ENCODE measurements at places on chromosomes 11 and 22. TPM values are rescaled to one million over a fixed set of nuclear protein-coding genes. Genes with fewer than 3 reads are reported as not detected.

Gene KRTAP5-9
- 0.46 TPM for total RNA-seq

Gene ADAMTS15
- total RNA-seq: 1.4 TPM

DNA sequence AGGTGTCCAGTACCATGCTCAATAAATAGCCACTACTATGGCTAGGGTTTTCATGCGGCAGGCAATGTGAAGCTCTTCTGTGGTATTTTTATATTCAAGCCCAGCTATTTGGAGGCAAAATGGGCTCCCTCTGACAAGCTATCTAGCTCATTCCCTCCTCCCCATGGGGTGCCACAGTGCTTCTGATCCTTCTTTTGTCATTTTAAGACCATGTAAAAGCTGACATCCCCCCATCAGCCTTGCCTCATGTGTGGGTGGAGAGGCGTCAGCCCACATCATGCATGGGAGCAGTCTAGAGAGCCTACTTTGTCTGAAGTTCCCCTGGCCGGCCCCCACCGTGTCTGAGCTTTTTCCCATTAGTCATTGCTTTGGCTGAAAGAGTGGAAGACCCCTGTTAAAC, 59.8 kb downstream of the NAV2 start:
- H3K27ac ChIP-seq: no peak overlapping the region
- no peak overlapping the region for H3K4me3 ChIP-seq
- H3K27me3 ChIP-seq: no peaks in the 10 kb centered on the region
- DNase-seq: no peak
- no peaks in the 10 kb centered on the region for H3K36me3 ChIP-seq

DNA sequence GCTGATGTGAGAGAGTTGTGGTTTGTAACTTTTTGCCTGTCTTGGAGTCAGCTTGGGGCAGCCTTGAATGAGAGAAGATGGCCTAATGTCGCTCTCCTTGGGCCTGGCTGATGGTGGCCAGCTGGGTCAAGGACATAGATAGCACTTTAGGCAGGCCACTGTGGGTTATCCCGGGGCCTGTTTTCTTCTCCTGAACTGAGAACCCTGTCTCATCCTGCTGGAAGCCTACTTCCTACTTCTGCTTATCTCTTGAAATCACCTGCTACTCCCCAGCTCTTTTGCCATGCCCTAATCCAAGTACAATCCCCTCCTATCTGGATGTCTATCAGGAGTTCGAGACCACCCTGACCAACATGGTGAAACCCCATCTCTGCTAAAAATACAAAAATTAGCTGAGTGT, 49.5 kb downstream of the OSBP2 start:
- no peak overlapping the region for H3K4me3 ChIP-seq
- no peaks in the 10 kb centered on the region for H3K36me3 ChIP-seq
- no peaks in the 10 kb centered on the region for H3K27me3 ChIP-seq
- H3K4me1 ChIP-seq: no peaks in the 10 kb centered on the region
- DNase-seq: no peak

Gene UPK3A
- total RNA-seq: not detected

GRCh38 chr22:37759281-37759680, 48.5 kb upstream of the GCAT start:
- H3K36me3 ChIP-seq: no peaks in the 10 kb centered on the region
- H3K4me3 ChIP-seq: no peak overlapping the region
- no peak for DNase-seq
- H3K27ac ChIP-seq: no peak overlapping the region

- no peak overlapping the region for H3K27ac ChIP-seq
- no peak overlapping the region for H3K4me3 ChIP-seq
- H3K27me3 ChIP-seq: no peaks in the 10 kb centered on the region
- DNase-seq: no peak
Observed at GRCh38 chr11:74822170-74822569, 73.5 kb downstream of the RNF169 start.

DNA sequence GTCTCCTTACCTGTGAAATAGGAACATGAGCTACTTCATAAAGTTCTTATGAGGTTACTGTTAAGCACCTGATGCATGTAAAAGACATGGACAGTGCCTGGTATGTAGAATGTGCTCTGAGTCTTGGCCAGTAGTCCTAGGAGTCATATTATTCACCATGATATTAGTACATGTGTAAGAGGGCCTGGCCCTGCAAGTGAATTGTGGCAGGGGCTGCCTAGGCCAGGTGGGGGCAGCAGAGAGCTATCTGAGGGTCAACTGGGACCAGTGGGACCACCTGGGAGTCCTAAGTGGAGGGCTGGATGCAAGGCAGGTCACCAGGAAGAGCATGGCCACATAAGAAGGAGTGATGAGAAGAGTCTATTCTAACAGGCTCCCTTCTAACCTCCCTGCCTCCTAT, 529.5 kb downstream of the SOX6 start:
- no peak overlapping the region for H3K27ac ChIP-seq
- no peaks in the 10 kb centered on the region for H3K36me3 ChIP-seq
- H3K4me3 ChIP-seq: no peak overlapping the region
- H3K27me3 ChIP-seq: no peaks in the 10 kb centered on the region

Gene TMEM132A
- total RNA-seq: 25.4 TPM

DNA sequence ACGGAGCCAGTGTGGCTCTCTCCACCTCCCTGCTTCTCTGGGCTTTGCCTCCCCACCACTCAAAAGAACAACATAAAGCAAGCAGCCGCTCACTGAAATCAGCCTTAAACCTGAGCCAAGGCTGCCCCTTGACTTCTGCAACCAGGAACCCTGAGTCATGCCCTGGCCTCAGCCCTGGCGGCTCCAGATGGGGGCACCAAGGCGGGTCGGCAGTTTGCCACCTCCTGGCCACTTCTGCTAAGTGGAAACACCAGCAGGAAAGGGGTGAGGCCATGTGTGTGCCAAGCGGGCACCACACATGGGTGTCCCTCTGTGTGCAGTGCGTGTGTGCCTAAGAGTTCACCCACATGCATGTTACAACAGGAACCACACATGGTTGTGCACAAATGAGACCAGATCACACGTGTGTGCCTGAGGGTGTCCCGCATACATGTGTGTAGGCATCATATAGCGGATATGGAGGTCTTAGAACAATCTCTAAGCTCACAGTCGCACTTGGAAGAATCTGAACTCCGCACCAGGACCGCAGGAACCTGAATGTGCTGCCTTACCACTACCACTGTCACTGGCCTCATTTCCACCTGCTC, 221.2 kb downstream of the MN1 start:
- no peaks in the 10 kb centered on the region for H3K36me3 ChIP-seq
- no peak overlapping the region for H3K4me3 ChIP-seq
- no peak for DNase-seq
- no peaks in the 10 kb centered on the region for H3K27me3 ChIP-seq
- H3K4me1 ChIP-seq: peaks cover 7% of the 10 kb centered on the region
- no peak overlapping the region for H3K27ac ChIP-seq

DNA sequence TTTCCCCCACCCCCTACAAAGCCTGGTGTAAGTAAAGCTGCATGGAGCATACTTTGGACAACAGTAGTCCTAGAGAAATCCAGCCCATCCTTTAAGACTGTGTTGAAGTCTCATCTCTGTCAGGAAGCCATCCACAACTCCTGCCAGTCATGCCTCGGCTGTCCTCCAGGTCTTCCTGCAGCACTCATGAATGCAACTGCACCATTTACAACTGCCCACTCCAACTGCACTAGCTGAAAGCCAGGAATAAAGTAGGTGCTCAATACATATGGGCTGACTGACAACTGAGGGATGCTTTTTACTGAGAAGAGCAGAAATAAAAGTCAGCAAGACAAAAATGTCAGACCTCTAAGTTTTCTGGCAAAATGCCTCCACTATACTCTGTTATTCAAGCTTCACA, 27.4 kb downstream of the IL18BP start:
- H3K4me3 ChIP-seq: no peak overlapping the region
- no peaks in the 10 kb centered on the region for H3K27me3 ChIP-seq
- H3K4me1 ChIP-seq: peaks cover 5% of the 10 kb centered on the region
- no peak overlapping the region for H3K27ac ChIP-seq

Gene CARD10
- 13.6 TPM for total RNA-seq

- no peaks in the 10 kb centered on the region for H3K36me3 ChIP-seq
- H3K4me1 ChIP-seq: no peaks in the 10 kb centered on the region
Observed at GRCh38 chr11:70077411-70078094, 564 bp upstream of the ANO1 start.

- H3K27ac ChIP-seq: no peak overlapping the region
- no peak overlapping the region for H3K4me3 ChIP-seq
- no peaks in the 10 kb centered on the region for H3K4me1 ChIP-seq
Observed at GRCh38 chr22:21683401-21683811, 17.6 kb downstream of the PPIL2 start.

DNA sequence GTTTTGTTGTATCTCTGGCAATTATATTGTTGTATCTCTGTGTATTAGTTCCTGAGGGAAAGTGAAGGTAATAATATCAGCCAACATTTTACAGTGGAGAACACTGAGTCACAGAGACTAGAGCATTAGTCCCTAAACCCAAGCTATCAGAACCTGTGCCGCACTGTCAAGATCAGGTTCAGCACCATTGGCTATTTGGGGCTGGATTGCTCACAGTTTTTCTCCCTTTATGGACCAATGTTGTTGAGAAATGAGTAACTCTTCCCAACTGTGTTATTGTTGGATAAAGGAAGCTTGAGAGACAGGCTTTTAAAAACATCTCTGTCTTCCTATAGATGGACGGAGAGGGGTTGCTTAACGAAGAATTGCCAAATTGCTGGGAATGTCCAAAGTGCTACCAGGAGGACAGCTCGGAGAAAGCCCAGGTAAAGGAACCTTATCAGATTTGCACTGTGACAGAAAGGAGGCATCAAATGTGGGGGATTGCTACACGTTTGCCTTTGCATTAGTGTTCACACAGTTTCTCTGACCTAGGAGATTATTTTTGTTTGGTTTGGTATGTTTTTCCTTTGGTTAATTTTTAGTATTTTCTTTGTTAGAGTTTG, 18.2 kb upstream of the GRK2 start:
- no peak overlapping the region for H3K4me3 ChIP-seq
- H3K36me3 ChIP-seq: no peaks in the 10 kb centered on the region
- no peaks in the 10 kb centered on the region for H3K4me1 ChIP-seq
- DNase-seq: no peak

DNA sequence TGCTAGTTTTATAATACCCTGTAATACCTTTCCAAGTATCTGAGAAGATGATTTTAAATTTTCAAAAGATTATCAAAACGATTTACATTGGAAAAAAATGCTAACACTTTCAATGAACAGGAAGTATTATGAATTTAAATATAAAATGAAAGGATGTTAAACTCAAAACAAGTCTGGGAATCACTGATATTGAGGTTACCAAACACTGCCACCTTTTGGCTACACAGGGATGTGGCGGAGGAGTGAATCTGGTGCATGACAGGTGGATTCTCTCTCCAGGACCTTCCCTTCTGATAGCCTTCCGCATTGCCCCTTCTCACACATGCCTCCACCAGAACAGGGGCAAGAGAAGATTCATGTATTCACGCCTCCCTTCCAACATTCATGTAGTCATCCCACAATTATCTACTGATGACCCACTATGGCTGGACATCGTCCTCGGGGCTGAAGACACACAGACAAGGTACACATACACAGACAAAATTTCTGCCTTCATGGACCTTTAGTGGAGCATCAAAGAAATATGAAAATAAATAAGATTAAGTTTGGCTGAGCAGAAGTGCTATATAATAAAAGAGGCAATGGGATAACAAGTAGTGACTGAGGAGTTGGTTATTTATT, 34.7 kb downstream of the ATG16L2 start:
- H3K27ac ChIP-seq: no peak overlapping the region
- peaks cover 5% of the 10 kb centered on the region for H3K4me1 ChIP-seq
- H3K4me3 ChIP-seq: no peak overlapping the region
- no peaks in the 10 kb centered on the region for H3K36me3 ChIP-seq
- H3K27me3 ChIP-seq: no peaks in the 10 kb centered on the region
- peak; percentile 32 for DNase-seq

Gene ALDH3B2
- total RNA-seq: 0.30 TPM

Gene TST
- total RNA-seq: 25.9 TPM

Gene LDHAL6A
- total RNA-seq: 0.61 TPM

Gene CCDC81
- 4.4 TPM for total RNA-seq

DNA sequence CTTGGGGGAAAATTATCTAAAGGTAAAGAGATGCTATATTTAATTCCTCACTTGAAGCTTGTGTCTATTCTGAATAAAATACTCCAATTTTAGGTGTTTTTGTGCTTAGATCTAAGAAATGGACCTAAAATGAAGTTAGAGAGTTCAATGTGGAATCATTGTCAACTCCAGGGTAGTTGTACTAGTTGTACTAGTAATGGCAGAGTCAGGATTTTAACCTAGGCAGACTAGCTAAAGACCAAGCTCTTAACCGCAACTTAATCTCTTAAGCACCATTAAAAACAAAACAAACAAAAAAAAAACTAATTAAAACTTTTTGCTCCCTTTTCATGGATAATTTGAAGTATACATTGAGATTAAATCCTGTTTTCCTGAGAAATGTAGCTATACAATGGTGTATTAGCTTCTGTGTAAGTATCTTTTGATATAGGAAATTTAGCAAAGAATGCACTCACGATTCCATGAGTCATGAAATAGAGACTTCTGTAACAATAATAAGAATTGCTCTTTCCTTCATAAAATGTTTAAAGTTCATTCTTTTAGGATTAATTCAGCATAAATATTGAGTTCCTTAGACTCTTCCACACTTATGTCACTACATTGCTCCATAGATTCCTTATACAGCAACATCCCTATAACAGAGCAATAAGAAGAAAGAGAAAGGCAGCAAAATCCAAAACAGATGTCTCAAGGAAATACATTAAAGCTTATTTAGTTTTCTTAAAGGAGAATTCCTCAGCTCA, 26.5 kb upstream of the SOX6 start:
- H3K4me3 ChIP-seq: no peak overlapping the region
- H3K36me3 ChIP-seq: no peaks in the 10 kb centered on the region
- H3K27me3 ChIP-seq: no peaks in the 10 kb centered on the region
- H3K4me1 ChIP-seq: no peaks in the 10 kb centered on the region

GRCh38 chr22:50071432-50072166, 13.5 kb upstream of the TTLL8 start:
- H3K27me3 ChIP-seq: no peaks in the 10 kb centered on the region
- no peak overlapping the region for H3K27ac ChIP-seq
- H3K4me1 ChIP-seq: no peaks in the 10 kb centered on the region
- H3K36me3 ChIP-seq: no peaks in the 10 kb centered on the region
